ENCODE measurements at places on chromosomes 5 and 9.

DNA sequence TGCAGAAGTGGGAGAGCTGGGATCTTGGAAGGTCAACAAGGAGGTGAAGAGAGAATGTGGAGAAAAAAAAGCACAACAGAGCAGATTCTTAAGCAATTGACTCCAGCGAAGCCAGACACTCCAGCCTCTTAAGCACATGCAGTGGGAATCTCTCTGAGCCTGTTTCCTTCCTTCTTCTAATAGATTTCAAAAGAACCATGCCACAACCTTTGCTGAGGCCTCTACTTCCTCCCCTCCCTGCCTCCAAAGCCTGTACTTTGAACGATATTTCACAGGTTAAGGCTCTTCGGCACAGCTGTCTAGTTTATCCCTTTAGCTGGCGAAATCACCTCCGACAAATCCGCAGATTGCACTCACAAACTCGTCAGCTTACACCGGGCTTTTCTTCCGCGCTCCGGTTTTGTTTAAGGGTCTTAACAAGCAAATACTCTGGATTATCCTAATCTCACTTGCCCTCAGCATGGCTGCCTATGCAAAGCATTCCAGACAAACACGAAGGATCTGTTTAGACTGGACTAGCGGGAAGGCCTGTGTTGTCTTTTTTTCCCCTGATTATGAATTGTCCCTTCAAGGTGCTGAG, 211.6 kb upstream of the PANK3 start:
- no peak for DNase-seq

GRCh38 chr5:10262121-10262774, 12.2 kb downstream of the CCT5 start:
- no peak for DNase-seq

DNA sequence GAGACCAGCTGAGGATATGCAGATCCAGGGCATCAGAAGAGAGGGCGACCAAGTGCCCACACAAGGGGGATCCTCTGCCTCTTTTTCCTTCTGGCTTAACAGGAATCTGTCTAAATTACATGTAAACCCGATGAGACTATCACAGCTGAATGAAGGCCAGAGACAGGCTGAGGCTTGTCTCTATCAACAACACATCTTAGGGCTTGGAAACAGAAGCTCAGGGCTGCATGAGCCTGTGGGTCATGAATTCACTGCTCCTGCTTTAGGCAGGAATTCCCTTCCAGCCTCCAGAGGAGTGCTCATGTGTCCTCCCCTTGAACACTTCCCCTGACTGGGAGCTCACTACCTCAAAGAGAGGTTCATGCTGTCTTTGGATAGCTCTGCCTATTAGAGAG, 106.1 kb upstream of the PHYKPL start:
- no peak for DNase-seq

GRCh38 chr9:107425101-107426025, 64.2 kb downstream of the KLF4 start:
- DNase-seq = no peak

GRCh38 chr9:84677080-84677479, 7.6 kb downstream of the NTRK2 start:
- DNase-seq = no peak

DNA sequence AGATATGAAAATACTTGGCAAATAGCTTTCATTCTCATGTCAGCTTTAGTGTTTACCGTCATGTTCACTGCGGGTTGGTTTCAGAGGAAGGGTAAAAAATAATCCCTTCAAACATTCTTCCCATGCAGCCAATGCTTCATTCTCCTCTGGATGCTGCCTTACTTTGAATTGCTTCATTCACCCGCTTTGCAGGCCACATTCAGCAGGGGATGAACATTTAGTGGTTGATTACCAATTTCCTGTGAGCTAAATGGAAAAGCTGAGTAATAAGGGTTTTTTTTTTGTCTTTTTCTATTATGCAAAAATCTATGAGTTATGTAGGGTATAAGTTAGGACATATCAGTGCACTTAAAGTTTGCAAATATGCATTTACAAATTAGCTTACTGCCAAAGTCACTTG, 96.3 kb upstream of the MEF2C start:
- no peak for DNase-seq

GRCh38 chr5:141876628-141877355, 1.4 kb downstream of the PCDH1 start:
- DNase-seq = no peak

GRCh38 chr5:76221311-76221710, 138.1 kb downstream of the SV2C start:
- no peak for DNase-seq

DNA sequence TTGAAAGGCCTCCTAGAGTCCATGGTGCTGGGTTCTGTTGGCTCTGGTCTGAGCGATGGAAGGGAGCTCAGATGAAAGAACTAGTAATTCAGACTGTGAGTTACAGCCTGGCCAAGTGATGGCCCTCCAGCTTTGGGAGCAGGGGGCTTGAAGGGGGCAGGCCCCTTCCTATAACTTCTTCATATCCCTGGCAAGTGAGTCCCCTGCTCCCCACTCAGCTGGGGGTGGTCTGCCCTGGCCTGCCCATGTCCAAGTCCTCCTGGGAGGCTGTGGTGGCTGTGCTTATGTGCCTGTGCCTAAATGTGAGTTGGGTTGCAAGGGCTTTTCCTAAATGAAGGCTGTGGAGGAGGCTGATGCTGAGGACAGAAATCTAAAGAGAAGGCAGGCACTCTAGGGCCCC, 80.1 kb downstream of the MACROH2A1 start:
- no peak for DNase-seq

- DNase-seq = no peak
Observed at GRCh38 chr5:31186672-31187267, 6.7 kb upstream of the CDH6 start.

- DNase-seq = no peak
Observed at GRCh38 chr9:23621188-23621587, 204.9 kb downstream of the ELAVL2 start.

GRCh38 chr5:84327591-84327990, 57.1 kb downstream of the EDIL3 start:
- no peak for DNase-seq

DNA sequence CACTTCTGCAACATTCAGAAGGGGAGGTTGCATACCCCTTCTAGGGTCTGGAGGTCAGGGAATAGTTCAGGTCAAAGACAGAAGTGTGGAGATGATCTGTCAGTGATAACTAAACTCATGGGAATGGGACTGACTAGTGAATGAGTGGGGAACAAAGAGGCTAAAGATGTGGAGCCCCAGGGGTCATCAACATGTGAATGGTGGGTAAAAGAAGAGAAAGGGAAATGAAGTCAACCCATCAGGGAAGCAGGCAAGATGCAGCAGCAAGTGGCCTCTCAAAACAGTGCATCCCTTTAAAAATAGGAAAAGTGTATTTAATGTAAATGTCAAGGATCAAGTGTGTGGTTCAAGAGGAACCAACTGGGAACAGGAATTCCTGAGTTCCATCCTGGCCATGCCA, 69.9 kb downstream of the PLPPR1 start:
- DNase-seq = no peak

GRCh38 chr9:21357479-21358460, 7.1 kb upstream of the IFNA6 start:
- no peak for DNase-seq

- no peak for DNase-seq
Observed at GRCh38 chr5:130135506-130135905, 231.2 kb downstream of the CHSY3 start.

DNA sequence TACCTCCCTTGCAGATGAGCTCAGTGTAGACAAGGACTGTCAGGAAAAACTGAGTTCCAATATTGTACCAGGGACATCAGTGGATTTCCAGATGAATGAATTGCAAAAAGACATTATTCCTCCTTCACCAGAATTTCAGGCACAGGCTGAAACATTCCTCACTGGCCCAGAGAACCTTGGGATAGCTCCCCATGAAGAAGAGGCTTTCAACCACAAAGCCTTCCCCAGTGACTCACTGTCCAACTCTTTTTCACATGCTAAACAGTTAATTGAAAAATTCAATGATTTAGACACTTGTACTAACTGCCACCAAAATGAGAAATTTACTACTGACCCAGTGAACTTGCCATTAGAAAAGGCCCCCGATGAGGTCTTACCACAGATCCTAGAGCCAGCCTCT, 144.5 kb downstream of the UNC13B start:
- no peak for DNase-seq

- DNase-seq = no peak
Observed at GRCh38 chr5:89900346-89900745, 509.2 kb downstream of the CETN3 start.

- DNase-seq = no peak
Observed at GRCh38 chr9:97704345-97704677, 7.2 kb upstream of the XPA start.

- no peak for DNase-seq
Observed at GRCh38 chr9:84710701-84711397, 41.3 kb downstream of the NTRK2 start.
